Activated CD8-positive, alpha-beta memory T cell treated with anti-CD3 and anti-CD28 coated beads for 1 hour (primary cell): ENCODE measurements at places on chromosomes 6 and 20.

DNA sequence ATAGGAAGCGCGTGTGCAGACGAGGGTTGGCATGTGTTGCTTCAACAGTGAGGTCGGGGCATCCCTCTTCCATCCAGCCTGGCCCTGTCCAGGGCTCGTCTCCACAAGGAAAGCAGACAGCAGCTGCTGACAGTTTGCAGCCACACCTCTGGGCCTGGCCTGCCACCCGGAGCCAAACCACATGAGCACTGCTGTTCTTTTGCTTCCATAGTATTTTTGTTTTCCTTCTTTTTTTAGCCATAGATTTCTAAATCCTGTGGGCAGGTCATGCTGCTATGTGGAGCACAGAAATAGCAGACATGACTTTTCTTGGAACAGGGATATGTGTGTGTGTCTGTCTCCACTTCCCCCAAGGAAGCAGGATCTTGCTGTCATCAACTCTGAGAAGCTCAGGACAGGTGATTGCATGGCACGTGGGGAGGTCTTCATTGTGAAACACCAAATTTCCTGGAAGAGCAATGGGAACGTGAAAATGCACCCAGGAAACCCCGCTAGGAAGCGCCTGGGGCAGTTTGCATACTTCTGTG lies 167.4 kb downstream of the DTNBP1 start:
- DNase-seq = no peak

DNA sequence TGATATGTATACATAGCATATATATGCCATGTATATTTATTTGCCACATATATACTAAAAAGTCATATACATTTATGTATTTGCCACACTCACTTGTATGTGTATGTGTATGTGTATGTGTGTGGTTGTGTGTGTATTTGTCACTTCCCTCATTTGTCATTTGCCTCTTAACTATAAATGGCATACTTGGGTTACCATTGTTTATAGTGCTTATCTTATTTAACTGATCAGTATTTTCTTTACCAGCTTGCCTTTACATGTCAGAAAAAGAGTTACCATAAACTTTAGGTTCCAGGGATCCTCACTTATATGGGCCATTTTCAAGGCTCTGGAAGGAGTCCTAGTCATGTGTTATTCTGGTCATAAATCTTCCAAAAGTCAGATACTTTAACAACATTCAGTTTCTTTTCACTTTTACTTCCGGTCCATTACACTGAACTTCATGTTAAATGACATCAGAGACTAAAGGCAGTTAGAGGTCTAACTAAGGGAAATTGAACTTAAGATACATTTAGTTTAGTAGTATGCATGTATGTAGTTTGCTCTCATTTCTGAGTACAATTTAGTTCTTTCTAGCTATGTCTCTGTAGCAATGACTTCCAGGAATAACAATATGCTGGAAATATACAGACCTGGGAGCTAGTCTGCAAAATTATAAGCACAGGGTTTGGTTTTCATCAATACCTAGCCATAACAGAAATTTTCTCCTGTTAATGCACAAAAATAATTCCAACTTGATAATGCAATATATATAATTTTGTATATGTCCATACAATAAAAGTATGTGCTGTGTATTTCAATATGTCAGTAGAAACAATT lies 33.7 kb upstream of the HIVEP1 start:
- DNase-seq = no peak

DNA sequence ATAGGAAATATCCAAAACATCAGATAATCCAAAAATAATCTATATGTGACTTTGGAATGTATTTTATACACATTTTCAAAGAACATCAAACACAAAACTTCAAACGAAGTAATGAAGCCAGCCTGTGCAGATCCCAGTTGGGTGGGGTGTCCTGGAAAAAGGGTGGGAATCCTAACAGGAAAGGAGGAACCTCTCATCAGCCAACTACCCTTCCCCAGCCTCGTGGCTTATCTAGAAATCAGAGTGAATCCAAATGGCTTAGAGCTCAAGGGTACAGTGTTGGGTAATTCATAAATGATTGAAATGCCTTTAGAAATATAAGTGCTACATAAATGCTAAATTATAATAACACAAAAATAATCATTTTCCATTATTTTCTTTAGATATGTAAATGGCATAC lies 115.1 kb upstream of the SOX4 start:
- DNase-seq = no peak

- no peak for DNase-seq
These were observed 8.0 kb downstream of the SLC17A3 start for GRCh38 chr6:25866011-25866410.

DNA sequence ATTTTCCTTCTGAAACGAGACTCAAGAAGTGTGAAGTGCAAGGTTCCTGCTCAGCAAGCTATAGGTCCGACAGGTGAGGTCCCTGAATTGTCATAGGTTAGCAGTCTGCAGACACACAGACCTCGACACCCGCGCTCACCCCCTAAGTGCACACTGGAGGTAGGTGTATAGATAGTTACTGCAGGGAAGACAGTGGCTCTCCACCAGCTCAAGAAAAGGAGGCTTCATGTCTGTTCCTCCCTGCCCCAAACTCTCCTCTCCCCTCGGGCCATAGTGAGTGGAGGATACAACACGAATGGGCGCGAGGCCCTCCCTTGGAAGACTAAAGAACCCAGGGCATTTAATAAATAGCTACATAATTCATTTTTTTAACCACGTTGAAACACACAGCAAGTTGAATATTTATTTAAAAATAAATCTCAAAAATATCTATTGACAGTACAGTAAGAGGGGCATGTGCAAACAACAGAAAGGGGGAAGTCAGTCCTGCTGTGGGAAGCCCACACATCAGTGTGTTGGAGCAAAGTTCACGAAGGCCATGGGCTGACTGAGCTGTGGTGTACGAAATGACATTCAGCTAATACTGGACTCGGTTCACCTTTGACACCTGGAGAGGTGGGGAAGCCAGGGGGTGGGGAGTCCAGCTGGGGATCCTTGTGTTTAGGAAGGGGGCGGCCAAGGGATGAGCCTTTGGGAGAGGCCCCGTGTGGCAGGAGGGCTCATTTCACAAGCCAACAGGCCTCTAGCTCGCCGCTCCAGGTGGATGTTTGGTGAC lies 10.7 kb downstream of the SPATA2 start:
- no peak for DNase-seq

- no peak for DNase-seq
These were observed 18.0 kb upstream of the PACSIN1 start for GRCh38 chr6:34447910-34448309.

DNA sequence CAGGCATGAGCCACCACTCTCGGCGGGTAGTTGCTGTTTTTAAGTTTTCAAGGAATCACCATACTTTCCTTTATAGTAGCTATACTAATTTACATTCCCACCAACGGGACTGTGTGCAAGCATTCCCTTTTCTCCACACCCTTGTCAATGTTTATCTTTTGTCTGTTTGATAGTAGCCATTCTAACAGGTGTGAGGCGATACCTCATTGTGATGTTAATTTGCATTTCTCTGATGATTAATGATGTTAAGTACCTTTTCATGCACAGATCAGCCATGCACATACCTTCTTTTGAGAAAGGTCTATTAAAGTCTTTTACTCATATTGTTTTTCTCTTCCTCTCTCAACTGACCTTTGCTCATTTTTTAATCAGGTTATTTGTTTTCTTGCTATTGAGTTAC lies 43.0 kb upstream of the CCND3 start:
- DNase-seq = no peak

DNA sequence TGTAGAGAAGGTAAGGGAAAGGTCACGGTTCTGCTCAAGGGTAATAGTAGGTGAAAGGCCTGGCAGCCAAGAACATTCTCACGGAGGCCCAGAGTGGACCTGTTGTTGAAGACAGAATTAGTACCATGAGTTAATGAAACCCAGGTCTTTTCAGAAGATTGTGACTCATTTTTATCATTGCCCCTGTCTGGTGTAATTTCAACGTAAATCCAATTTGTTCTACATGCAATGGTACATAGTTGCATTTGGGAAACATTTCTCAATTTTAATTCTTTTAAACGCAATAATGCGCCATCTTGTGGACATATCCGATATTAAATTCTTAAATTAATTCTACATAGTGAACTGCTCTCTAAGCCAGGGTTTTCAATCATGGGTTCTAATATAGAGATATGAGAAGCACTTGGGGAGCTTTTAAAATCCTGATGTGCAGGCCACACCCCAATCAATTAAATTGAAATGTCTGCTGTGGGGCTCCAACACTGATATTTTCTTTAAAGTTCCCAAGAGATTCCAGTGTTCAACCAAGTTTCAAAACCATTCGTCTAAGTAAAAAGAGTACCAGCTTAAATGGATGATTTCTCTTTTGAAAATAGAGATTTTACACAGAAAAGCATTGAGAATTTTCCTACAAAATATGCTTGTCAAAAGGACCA lies 257.4 kb downstream of the PLCB1 start:
- DNase-seq = no peak

DNA sequence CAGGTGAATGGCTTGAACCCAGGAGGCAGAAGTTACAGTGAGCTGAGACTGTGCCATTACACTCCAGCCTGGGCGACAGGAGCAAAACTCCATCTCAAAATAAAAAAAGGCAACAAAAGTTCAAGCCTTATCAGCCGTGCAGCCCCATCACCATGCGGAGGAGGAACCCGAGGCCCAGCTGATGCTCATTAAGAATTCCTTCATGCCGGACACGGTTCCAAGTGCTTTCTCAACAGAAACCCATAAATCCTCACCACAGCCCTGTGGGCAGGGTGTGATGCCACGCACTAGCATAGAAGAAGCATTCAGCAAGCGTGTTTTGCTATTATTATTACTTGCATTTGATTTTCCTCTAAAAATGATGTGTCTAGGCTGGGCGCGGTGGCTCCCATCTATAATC lies 56.3 kb downstream of the PREX1 start:
- no peak for DNase-seq

- DNase-seq = no peak
These were observed 85.2 kb upstream of the ECI2 start for GRCh38 chr6:4220558-4220957.

DNA sequence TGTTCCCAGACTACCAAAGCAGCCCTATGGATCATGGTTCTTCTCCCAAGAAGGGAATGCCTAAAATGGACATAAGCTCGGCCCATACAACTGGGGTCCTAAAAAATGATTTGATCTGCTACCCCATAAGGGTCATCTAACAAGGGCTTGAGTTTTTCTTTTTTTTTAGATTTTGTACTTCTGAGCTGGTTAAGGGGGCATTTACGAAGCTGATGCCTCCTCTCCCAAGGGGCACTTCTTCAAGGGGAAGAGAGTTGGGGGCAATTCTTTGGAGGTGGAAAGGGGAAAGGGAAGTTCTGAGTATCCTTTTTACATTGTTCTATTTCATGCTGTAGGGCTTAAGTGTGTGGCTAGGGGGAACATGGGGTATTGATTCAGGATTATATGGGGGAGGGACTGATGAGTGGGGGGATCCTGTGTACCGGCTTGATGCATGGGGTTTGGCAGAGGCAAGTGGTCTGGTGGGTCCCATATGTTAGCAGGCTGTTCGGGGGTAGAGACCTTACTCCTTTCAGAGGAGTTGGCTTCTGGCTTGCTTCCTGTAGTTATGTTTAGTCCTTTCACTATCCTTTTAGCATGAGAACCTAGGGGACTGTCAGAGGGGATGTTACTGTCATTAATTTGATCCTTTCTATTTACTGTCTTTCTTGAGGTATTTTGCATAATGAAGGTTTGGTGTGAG lies 8.1 kb upstream of the ZNFX1 start:
- no peak for DNase-seq

DNA sequence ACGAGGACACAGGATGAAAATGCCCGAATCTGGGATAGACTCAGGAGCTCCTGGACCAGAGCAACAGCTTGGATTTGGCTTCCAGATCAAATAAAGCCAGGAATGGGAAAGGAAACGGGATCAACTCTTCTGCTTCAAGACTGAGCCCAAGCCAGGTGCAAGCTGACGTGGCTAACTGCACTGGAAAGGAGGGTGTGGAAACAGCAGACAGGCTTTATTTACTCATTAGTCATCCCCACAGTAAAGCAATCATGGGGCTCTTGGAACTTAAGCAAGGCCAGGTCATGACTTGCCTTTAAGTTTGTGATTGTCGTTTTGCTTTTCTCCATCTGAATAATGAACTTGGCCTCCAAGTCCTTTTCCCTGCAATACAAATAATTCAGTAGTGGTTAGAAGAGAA lies 45.2 kb downstream of the KIF16B start:
- no peak for DNase-seq

- no peak for DNase-seq
These were observed 29.8 kb downstream of the APCDD1L start for GRCh38 chr20:58485393-58485792.

GRCh38 chr6:38702558-38703397 lies at the start of gene GLO1:
TSS of gene GLO1 (minus strand) at chr6:38703145. CDS start at chr6:38703054, 91 bp downstream.
- DNase-seq = peak; percentile 93

DNA sequence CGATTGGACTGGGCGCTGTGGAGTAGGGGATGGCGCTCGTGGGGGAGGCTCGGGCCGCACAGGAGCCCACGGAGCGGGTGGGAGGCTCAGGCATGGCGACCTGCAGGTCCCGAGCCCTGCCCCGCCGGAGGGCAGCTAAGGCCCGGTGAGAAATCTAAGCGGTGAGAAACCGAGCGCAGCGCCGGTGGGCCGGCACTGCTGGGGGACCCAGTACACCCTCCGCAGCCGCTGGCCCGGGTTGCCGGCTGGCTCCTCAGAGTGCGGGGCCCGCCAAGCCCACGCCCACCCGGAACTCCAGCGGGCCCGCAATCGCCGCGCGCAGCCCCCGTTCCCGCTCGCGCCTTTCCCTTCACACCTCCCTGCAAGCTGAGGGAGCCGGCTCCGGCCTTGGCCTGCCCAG lies 59.7 kb upstream of the MYLIP start:
- DNase-seq = no peak

DNA sequence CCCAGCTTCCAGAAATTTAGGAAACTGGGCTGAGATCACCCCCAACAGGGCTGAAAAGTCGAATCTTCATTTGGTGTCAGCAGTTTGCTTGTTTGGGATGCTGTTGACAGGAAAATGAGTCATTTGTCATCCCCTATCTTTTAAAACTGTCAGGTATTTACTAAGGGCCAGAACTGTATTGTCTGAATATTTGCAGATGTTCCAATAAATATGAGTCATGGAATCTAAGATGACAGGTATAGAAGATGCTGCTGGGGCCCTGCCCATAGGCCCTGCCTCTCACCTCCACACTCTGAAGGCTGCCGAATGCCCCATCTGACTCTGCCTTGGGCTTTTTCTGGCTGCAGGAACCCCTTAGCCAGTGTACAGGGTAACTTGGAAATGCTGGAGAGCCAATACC lies 3.9 kb downstream of the ETV7 start:
- DNase-seq = no peak

- no peak for DNase-seq
These were observed 11.5 kb upstream of the SCP2D1 start for GRCh38 chr20:18802012-18802634.

GRCh38 chr6:6803180-6803977 lies 214.9 kb downstream of the LY86 start:
- DNase-seq = no peak

DNA sequence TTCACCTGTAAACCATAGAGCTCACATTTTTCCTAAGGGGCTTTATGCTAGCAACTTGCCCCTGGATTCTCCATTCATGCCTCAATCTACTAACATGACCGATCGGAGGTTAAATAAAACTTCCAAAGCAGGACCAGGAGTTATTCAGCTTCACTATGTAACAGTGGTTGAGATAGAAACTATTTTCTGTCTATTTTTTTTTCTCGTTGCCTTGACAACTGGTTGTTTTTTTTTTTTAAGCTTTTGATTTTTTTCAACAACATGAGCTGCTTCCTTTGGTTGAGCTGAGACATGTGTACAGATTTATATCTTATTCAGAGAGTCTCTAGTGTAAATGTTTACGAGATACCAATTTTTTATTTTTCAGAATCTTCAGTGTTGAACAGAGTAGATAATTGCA lies 85.7 kb downstream of the SHLD1 start:
- DNase-seq = no peak
